GM18507 (cell line): ENCODE measurements at places on chromosomes 16 and 17.

GRCh38 chr17:77841742-77842527, 116.6 kb upstream of the TNRC6C start:
- no peak for DNase-seq

GRCh38 chr16:68660359-68660795, 15.3 kb downstream of the CDH3 start:
- no peak for DNase-seq

GRCh38 chr16:67884684-67885083, at the start of gene NRN1L:
NRN1L (plus strand) TSS chr16:67884885; CDS start chr16:67884904, 19 bp downstream.
- DNase-seq = no peak

GRCh38 chr16:14539631-14540030, 90.4 kb downstream of the PARN start:
- no peak for DNase-seq

DNA sequence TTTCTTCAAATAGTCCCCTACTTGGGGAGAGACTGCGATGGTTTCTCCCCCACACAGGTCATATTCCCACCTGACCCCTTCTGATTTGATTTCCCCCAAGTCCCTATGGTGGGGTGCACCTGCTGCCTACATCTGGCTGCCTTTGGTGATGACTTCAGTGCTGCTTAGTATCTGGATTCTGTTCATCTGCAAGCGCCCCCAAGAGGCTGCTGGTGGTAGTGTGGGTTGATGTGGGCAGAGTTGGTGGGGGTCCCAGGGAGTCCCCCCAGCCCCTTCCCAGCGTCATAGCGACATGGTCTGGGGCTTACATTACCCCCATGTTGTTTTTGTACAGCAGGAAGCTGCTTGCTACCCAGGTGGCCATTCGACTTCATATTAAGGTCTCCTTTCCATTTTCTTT, 99.2 kb downstream of the NTN1 start:
- DNase-seq = no peak

DNA sequence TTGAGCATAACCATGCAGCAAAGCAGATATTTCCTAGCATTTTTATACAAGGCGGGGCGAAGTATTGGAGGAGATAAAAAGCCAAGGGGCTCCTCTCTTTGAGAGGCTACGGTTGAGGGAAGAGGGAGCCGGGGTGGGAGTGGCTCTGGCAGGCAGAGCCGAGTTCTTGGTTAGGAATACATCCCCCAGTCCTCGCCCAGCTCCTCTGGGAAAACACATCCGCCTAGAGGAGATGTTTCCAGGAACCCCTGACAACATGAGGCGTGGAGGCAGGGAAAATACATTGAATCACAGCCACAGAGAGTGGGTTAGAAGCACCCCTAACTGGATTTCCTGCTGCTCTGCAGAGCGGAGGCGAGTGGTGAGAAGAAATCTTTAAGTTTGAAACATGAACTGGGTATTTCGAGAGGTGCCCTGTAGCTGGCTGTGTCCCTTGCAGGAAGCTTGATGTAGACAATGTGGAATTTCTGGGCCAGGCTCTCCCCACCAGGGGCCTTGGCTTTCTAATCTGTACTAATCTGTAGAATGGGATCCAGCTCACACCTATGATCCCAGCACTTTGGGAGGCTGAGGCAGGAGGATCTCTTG, 27.3 kb downstream of the TTYH2 start:
- DNase-seq = no peak

- no peak for DNase-seq
Observed at GRCh38 chr17:6507535-6507934, 48.8 kb downstream of the PITPNM3 start.

DNA sequence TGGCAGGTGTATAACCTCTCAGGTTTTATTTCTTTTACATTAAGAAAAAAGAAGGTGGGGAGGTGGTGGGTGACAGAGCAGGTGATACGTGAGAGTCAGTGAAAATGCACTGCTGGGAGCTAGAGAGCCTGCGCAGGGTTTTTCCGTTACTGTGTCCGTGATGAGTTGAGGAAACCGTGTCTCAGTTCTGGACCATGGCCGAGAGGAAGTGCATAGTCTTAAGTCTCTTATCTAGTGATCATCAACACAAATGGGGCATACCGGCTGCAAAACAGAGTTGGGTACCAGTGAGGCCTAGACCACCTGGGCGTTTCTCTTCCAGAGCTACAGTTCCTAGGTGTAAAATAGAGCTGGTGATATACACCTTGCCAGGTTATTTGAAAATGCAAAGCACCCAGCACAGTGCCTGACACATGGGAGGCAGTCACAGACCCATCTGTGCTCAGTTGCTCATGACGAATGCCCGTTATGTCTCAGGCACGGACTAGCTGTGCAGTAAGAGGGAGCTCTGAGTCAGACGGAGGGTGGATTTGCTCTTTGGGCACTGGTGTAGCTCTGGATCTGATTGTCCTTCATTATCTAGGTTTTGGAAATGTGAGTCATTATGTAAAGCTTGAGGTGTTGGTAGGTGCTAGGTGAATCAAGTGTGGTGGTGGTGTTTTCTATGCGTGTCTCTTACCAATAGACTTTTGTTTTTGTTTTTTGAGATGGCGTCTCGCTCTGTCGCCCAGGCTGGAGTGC, 60.9 kb downstream of the RPTOR start:
- DNase-seq = peak; percentile 44

DNA sequence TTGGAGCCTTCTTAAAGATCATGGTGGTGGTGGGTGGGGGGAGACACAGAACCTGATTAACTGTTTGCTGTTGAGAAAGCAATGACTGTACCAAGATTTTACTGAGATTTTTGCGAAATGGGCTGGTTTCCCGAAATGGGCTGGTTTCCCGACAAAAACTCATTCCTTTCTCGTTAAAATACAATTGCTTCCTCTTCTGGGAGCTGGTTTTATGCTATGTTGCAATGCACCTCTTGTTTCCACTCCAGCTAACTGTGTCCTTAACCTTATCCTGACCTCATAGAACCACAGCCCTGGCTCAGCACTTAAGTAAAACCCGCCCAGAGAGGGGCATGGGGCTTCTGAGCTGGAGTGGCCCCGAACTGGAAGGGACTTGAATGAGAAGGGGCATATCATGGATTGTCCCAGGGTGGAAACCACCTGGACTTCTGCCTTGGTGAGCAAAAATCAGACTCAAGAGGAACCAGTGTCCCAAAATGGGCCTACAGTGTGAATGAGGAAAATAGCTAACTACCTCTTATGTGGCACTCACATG, 20.9 kb downstream of the FAM20A start:
- DNase-seq = no peak

GRCh38 chr17:29140051-29140621, 40.1 kb downstream of the MYO18A start:
- peak; percentile 60 for DNase-seq

- DNase-seq = no peak
Observed at GRCh38 chr17:40956401-40957254, 10.1 kb downstream of the KRT39 start.

DNA sequence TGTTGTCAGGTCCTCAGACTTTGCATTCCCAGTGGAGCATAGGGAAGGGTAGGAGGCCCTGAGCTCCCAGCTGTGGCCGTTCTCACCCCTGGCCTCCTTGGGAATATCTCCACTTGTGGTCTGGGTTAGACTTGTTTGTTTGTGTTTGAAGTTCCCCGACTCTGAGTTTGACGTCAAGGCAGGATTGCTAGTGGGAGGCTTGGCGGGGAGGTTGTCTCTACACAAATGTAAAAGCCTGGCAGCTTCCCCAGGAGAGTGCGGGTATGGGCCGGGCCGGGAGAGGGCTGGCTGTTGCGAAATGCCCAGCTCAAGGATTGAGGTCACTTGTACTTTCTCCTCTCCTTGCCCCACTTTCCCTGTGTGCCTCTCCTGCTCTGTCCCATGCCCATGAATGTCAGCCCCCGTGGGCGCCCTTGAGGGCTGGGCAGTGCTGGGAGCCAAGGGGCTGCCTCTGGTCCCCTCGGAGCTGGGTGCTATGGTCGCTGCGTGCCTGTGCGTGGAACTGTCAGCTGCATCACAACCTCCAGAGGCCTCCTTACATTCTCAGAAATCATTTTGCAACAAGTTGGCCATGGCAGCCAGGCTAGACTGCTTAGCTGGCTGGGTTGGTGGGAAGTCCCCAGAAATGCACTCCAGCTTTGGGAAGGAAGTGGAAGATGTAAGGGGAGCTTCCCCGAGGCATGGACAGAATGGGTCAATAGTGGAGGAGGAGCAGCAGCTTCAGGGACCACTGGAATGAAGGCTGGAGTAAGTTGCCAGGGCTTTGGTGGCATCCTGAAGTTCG, 84.3 kb downstream of the KSR1 start:
- DNase-seq = no peak

GRCh38 chr16:27417047-27417671, 15.2 kb downstream of the IL21R start:
- DNase-seq = no peak

- DNase-seq = no peak
Observed at GRCh38 chr17:76434870-76435269, 18.1 kb downstream of the UBE2O start.

DNA sequence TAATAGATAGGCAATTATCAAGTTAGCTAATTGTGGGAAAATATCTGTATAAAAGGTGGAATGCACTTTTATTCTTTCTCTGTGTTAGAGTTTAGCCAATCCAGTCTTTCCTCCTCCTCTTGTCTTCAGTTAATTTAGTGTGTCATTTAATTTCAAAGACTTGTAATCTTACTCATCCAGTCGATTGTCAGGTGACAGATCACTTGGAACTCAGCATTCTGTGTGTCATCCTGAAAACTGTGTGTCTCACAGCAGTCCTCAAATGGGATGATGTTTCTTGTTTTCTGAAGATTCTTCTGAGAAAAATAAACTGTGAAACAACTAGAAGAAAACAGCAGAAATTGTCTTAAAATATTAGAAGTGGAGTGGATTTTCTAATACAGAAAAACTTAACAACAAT, 290 bp upstream of the KRTAP4-1 start:
- DNase-seq = no peak
